SK-N-DZ (cell line): ENCODE measurements at places on chromosomes 1 and 21.
A peak's percentile ranks its signal among the peaks of the same experiment; 100 is the strongest.

DNA sequence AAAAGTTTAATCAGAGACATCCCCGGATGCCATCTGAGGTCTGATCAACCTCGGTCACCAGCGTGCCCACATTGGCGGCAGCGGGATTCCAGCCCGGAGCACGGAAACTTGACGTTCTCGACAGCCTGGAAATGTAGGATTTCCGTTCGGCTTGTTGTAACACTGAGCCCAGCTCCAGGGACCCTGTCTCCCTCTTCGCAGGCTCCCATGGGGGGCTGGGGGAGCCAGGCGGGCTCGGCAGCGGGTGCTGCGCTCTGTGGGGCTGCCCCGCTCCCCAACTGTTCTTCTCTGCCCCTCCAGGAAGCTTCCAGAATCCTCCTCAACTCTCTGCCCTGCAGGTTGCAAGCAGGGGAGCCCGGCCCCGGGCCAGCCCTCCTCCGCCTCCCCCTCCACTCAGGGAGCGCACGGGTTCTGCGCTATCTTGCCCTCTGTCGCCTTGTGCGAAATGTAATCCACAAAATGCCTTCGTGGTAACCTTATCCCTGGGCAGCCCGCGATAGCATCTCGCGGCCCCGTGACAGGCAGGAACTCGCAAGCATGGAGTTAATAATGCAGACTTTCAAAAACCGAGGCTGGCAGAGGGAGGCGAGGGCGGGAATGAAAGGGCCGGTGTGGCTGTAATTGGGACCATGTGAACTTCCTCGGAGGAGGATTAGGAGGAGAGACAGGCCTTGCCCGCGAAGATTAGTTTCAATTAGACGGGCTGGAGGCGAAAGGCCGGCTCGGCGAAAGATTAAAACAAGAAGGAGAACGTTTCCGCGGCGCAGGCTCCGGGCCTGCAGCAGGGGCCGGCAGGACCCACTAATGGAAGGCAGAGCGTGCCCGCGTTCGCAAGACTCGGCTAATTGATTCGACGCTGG is 53.9 kb upstream of the TTC34 start:
- peak; percentile 23 for DNase-seq

- DNase-seq, result no peak
These were observed 252.1 kb downstream of the FOXD2 start for GRCh38 chr1:47689894-47690293.

DNA sequence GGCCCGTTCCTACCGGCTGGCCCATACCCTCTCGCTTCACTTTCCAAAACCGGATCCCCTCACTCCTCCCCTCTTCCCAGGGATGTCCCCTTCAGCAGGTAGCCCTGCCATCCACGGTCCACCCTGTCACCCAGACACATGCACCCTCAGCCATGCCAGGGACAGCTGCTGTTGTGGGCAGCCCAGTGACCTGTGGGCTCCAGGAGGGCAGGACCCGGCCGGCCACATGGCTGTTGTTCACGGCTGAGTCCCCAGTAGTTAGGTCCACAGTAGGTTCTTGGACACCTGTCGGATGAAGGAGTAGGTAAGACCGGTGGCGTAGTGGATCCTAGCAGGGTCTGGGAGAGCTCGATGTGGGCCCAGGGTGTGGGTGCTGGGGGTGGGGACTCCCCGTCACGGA is 12.5 kb downstream of the SPSB1 start:
- DNase-seq, result no peak

DNA sequence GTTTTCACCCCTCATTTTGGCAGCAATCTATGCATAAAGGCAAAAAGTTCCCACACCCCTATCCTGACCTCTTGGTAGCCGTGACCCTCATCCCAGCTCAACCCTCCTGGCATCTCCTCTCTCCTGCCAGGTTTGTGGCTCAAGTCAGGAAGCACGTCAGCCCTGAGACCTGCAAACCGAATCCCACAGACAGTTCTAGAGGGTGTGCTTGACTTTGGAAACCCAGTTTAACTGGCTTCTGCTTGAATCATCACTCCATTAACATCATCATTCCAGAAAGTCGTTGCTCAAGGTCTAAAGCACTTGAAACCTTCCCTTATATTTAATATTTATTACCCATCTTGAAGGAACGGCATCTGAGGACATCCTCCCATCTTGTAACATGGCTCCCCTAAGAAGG is 133.4 kb upstream of the ERG start:
- no peak for DNase-seq
